Memory B cell (primary cell): ENCODE measurements at places on chromosomes 3 and 15.
A peak's percentile ranks its signal among the peaks of the same experiment; 100 is the strongest.

DNA sequence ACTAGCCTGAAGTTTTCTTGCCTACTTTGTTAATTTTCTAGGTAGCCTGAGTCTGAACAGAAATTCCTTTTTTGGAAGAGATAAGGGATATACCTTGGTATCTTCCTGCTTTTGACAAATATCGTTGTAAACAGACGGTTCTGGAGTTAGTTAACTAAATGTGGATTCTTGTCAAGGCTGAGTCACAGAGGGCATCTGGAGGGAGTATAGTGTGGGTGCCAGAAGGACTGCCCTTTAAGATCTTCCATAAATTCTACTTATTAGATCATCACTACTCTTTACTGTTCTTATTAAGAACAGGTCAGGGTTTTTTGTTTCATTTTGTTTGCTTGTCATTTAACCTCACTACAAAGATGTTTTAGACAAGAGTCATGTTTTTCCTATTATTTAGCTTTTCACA, 125.3 kb upstream of the SKOR1 start:
- no peak for DNase-seq

DNA sequence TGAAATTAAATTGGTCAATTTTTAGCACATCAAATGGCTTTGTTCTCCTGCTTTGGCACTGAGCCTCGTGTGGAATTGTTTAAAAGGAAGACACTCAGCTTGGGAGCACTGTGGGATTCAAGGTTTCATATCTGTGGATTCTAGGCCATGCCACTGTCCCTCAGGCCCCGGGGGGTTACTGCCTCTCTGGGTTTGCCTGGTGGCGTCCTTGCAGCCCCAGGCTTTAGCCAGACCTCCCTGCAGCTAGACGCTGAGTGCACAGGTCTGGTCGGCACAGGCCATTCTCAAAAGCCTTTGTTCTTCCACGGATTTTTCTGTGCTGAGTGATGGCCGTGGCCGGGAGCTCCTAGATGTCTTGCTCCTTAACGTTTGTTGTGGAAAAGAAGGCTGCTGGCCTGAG, 76.2 kb downstream of the CACNA2D3 start:
- DNase-seq: no peak

DNA sequence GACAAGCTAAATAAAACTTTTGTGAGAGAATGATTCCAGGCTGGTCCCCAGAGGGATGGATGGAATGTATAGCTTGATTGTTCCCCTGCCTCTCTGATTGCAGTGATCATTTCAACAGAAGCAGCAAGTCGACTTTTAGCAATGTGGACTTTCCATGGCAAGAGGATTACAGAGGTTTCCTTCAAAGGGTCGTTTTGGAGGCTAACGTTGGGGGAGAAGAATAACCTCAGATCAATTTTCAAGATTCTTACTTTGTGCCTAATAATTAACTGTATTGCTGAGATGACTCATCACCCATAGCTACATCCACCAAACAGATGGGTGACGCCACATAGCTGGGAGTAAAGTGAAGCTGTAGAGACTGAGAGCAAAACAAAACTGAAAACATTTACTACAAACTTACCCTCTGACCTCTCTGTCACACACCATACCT, 79.9 kb downstream of the GTPBP8 start:
- DNase-seq: no peak

DNA sequence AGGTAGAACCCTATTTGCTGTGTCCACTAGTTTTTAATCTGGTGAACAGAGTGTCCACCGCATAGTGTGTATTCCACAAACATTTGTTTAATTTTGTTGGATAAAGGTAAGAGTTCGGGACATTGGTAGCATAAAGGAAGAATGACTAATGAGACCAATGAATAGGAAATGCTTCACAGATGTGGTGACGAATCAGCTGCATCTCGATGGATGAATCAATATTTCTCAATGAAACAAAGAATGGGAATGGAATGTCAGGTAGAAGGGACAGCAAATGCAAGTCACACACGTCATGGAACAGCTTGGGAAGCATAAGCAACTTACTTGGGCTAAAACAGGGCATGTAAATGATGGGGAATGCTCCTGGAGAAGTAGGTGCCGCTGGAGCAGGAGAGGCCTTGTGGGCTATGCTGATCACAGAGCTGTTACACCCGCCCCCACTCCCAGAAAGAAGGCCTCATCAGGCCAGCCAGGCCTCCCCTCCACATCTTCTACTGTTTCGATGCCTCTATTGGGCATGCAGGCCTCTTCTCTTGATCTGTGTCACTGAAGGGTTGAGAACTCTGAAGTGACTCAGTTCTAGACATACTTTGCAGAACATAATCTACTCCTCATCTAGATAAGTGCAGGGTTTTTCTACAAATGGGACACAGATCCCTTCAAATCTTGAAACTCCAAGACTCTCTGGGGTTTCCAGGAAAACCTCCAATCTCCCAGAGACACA, 120.0 kb upstream of the GADL1 start:
- no peak for DNase-seq

GRCh38 chr3:122233101-122233952, 49.9 kb downstream of the CASR start:
- peak; percentile 27 for DNase-seq

GRCh38 chr3:25945836-25946235, 155.9 kb downstream of the OXSM start:
- DNase-seq: no peak

DNA sequence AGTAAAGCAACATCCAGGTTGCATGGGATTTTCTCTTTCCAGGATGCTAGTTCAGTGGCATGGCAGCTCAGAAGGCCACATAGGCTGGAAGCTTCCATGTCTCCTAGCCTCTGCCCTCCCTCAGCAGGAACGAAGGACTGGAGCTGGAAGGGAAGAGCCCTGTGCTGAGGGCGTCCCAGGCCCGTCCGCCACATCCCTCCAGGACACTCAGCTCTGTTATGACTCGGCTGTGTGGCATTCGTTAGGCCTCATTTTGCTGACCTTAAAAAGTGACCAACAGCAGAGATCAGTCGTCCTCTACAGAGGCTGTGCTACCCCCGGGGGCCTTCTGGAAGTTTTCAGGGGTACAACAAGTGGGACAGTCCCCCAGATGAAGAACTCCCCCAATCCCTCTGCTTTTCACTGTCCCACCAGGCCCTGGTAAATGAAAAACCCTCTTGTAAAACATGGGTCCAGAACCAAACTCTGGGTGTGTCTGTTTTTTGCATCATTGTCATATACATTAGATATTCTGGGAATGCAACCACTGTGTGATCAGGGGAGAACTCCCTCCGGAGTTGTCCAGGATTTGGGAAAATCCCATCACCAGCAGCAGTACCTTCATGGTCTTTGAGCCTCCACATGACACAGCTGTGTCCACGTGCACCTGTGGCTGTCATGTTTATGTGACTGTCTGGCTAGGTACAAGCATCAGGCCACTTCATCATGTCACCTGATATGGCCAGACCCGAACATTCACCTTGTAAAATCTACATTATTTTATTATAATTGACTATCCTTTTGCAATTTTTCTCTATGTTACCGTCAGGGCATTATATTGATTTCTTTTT, 149.9 kb downstream of the OR4M2 start:
- DNase-seq: no peak

DNA sequence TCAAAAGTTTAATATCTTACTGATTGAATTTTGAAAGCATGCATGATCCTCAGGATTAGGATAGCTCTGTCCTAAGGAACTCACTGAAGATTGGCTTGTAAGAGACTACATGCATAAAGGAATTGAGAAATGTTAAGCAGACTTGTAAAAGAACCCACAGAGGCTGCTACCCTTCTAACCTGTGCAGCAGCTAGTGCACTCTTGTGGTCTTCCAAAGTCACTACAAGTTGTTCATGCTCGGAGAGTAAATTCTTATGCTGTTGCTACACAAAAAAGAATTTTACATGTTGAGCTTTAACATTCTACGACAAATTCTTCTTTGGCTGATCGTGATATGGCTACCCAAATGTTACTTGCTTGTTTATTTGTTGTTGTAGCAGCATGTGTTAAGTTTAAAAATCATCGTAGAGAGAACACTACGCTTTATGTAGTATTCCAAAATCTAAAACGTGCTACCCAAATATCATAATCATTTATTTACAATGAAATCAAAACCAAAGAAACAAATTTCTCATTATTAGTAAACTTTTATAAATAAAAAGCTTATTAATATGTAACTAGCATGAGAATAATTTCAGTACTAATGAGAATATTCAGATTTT, 55.0 kb downstream of the GOLIM4 start:
- DNase-seq: no peak

- no peak for DNase-seq
Measured at GRCh38 chr15:34716111-34716510, 38.7 kb downstream of the GJD2 start.

DNA sequence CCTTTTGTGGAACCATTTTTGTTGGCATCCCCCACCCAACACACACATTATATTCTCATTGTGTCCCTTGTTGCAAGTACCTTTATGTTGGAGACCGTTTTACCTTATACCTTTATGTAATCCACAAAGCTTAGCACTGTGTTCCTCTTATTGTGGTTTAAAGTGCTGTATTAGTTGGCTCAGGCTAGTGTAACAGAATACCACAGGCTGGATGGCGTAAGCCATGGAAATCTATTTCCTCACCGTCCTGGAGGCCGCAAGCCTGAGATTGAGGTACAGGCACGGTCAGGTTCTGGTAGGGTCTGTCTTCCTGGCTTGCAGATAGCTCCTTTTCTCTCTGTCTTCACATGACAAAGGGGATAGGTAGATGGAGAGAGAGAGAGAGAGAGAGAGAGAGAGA, 302.8 kb downstream of the ROBO2 start:
- DNase-seq: no peak

DNA sequence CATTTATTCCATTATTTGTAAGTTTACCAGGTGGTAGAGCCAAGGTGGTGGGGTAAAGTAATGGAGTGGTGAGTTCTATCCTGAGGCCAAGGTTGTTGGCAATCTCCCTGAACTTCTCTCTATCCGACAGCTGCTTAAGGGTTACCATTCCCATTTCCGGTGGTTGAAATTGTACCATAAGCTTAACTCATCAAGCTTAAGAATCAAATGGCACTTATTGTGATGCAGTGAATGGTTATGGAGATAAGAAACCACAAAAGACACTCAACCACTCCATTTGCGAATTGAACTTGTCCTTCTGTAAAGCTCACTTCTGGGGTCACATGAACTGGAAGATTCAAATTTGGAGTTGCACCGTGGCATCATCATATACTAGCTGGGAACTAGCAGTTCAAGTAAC, 287.4 kb upstream of the SLCO3A1 start:
- no peak for DNase-seq

- DNase-seq: no peak
Measured at GRCh38 chr3:165984589-165984988, 147.4 kb upstream of the BCHE start.

DNA sequence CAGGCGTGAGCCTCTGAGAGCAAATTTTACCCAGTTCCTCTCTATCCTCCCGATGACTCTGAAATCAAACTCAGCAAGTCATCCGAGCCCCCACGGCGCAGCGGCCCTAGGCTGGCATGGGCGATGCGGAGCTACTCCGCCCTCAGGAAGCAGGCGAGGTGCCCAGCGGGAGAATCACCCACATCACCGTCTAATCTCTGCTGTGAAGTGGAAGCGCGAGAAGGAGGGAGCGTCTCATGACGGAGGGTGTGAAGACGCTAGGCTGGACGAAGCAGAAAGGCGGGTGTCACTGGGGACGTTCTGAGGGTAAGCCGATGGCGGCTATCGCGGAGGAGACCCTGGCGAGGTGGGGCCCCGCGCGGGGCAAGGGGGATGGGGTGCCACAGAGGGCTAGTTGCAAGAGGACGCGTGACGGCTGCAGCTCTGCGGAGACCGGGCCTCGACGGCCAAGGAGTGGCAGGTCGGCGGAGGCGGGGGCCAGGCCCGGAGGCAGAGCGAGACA, 9.1 kb upstream of the GNAI2 start:
- no peak for DNase-seq

- DNase-seq: no peak
Measured at GRCh38 chr15:39468828-39469227, 112.1 kb upstream of the THBS1 start.

- DNase-seq: no peak
Measured at GRCh38 chr3:177451301-177451750, 254.0 kb upstream of the TBL1XR1 start.

GRCh38 chr15:51368751-51369450, 27.4 kb downstream of the GLDN start:
- no peak for DNase-seq

DNA sequence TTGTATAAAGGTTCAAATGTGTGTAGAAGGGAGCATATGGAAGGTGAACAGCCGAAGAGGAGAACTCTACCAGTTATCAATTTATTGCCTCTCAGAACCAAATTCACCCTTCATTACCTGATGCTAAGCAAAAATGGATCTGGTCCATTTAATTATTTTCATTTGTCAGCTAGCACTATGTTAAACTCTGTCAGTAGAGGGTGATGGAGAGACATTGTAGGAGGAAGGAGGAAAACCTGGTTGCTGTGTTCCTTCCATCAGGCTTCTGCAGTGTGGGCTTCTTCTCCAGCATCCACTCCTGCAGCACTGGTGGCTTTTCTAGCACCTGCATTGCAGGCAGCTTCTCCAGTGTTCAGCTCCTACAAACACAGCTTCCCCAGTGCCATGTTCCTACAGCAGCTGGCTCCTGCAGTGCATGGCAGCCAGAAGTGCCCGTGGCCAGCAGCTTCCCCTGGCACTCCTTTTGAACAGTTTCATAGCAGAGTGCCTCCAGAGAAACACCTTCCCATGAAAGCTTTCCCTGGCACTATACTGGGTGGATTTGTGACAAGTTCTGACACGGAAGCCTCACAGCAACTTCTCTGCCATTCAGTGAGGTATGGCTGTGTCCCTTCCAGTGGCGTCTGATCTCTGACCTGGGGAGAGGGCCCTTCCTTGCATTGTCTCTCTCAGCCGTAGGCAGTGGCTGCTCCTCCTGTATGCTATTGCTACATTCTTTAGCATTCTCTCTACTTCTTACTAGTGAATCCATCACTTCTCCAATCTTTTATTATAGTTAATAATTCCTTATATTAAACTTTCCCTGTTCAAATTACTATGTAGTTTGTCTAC, 14.6 kb upstream of the IL17RD start:
- no peak for DNase-seq

DNA sequence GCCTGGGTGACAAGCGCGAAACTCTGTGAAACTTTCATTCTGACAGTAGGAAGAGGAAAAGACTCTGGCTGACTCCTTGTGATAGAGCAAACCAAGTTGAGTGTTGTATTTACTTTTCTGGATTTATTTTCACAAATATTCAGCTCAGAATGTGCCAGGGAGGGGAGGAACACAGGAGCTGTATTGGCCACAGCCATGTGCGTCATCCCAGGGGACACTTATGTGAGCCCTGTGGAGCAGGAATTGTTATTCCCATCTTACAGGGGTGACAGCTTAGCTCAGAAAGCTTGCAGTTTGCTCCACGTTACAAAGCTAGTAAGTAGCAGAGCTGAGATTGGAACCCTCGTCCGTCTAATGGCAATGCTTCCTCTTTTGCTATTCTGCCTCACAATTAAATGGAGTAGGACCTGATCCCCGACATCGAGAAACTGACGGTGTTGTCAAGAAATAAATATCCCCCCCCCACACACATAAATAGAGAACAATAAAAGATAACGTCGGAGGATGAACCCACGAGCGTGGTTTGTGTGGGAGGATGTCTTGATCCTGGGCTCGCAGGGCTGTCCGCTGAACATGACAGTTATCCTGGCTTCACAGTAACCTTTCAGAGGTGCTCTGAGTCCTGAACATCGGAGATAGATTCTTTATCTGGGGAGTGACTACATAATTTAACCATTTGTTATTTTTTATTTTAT, 151.6 kb upstream of the CTDSPL start:
- no peak for DNase-seq

- DNase-seq: no peak
Measured at GRCh38 chr15:70578196-70578595, 185.2 kb downstream of the UACA start.
